Bronchus fibroblast of lung (primary cell): ENCODE measurements at places on chromosomes 6 and 20. TPM values are rescaled to one million over a fixed set of nuclear protein-coding genes. Genes with fewer than 3 reads are reported as not detected.

Gene TCP11
- total RNA-seq: 0.15 and 0.50 TPM in 2 replicates

Gene PI16
- total RNA-seq: not detected in 2 replicates

Gene FAXC
- 2.5 and 6.2 TPM in 2 replicates for total RNA-seq

Gene DPM1
- total RNA-seq: 70.8 and 81.7 TPM in 2 replicates

Gene APOBEC2
- not detected in 2 replicates for total RNA-seq

Gene PROKR2
- not detected in 2 replicates for total RNA-seq

Gene CLPSL2
- total RNA-seq: not detected in 2 replicates

Gene ZC2HC1B
- not detected in 2 replicates for total RNA-seq

Gene PDE7B
- total RNA-seq: 5.6 and 6.6 TPM in 2 replicates

Gene SUMO4
- 0.67 TPM in 1 of 2 replicates, not detected in the other for total RNA-seq

Gene SLC2A10
- total RNA-seq: 21.4 and 21.9 TPM in 2 replicates

Gene PPIL6
- total RNA-seq: 1.5 and 2.4 TPM in 2 replicates

Gene TRIM15
- not detected in 2 replicates for total RNA-seq

Gene ALDH8A1
- total RNA-seq: 0.15 and 0.17 TPM in 2 replicates

Gene SAMHD1
- 11.6 and 14.3 TPM in 2 replicates for total RNA-seq

Gene GNRH2
- total RNA-seq: not detected in 2 replicates

Gene EBF4
- 0.34 and 0.45 TPM in 2 replicates for total RNA-seq

Gene PERP
- total RNA-seq: 33.6 and 38.5 TPM in 2 replicates

Gene CALHM5
- 1.5 TPM in 2 replicates for total RNA-seq

Gene RNF182
- 3.0 and 3.9 TPM in 2 replicates for total RNA-seq

Gene LAMA4
- 52.0 and 68.4 TPM in 2 replicates for total RNA-seq

Gene FRMD1
- total RNA-seq: not detected in 2 replicates

Gene GSTA2
- not detected in 2 replicates for total RNA-seq

Gene NKAIN4
- total RNA-seq: not detected in 2 replicates

Gene SLA2
- total RNA-seq: not detected in 2 replicates

Gene ZC3H12D
- total RNA-seq: under 0.01 and 0.17 TPM in 2 replicates

Gene KCNK15
- total RNA-seq: not detected in 2 replicates

Gene TRIM10
- not detected in 2 replicates for total RNA-seq

Gene ARMH2
- total RNA-seq: not detected in 2 replicates

Gene PRDM1
- total RNA-seq: 1.6 and 1.8 TPM in 2 replicates

Gene KIF13A
- 14.7 and 17.8 TPM in 2 replicates for total RNA-seq

Gene C4B
- total RNA-seq: 1.5 and 2.2 TPM in 2 replicates

Gene EFCAB8
- total RNA-seq: under 0.01 TPM in 1 of 2 replicates, not detected in the other

Gene RBM24
- 1.8 and 3.1 TPM in 2 replicates for total RNA-seq

Gene KIF25
- total RNA-seq: 0.15 and 0.17 TPM in 2 replicates

Gene BPIFA1
- not detected in 2 replicates for total RNA-seq

Gene RFX6
- total RNA-seq: not detected in 2 replicates

Gene HLA-DOA
- not detected in 2 replicates for total RNA-seq

Gene KIFC1
- 75.8 and 81.9 TPM in 2 replicates for total RNA-seq

Gene HLA-DQA1
- not detected in 2 replicates for total RNA-seq

Gene HCRTR2
- 0.17 TPM in 1 of 2 replicates, not detected in the other for total RNA-seq

Gene FAM83D
- total RNA-seq: 39.5 and 40.1 TPM in 2 replicates

Gene ESR1
- under 0.01 TPM in 2 replicates for total RNA-seq

Gene TENT5A
- total RNA-seq: 1.7 and 1.9 TPM in 2 replicates

Gene YTHDF1
- 16.2 and 20.2 TPM in 2 replicates for total RNA-seq

Gene HLA-B
- 39.8 and 53.1 TPM in 2 replicates for total RNA-seq

Gene TSPO2
- total RNA-seq: not detected in 2 replicates

Gene LY6G5B
- 0.84 and 1.3 TPM in 2 replicates for total RNA-seq

Gene B3GAT2
- total RNA-seq: under 0.01 TPM in 1 of 2 replicates, not detected in the other

Gene SLC35D3
- not detected in 2 replicates for total RNA-seq

Gene CBLN4
- total RNA-seq: not detected in 2 replicates

Gene CAGE1
- 0.17 TPM in 1 of 2 replicates, not detected in the other for total RNA-seq

Gene BEND6
- total RNA-seq: 7.1 and 8.6 TPM in 2 replicates

Gene BTN2A1
- total RNA-seq: 4.4 and 5.1 TPM in 2 replicates

Gene MDN1
- total RNA-seq: 8.5 and 9.4 TPM in 2 replicates

Gene CCN5
- 1.6 and 3.4 TPM in 2 replicates for total RNA-seq

Gene SLC12A5
- total RNA-seq: not detected in 2 replicates
